NCI-H2227 treated with DMSO at 0.1 percent for 48 hours (cell line): ENCODE measurements at places on chromosomes 6 and 20.

DNA sequence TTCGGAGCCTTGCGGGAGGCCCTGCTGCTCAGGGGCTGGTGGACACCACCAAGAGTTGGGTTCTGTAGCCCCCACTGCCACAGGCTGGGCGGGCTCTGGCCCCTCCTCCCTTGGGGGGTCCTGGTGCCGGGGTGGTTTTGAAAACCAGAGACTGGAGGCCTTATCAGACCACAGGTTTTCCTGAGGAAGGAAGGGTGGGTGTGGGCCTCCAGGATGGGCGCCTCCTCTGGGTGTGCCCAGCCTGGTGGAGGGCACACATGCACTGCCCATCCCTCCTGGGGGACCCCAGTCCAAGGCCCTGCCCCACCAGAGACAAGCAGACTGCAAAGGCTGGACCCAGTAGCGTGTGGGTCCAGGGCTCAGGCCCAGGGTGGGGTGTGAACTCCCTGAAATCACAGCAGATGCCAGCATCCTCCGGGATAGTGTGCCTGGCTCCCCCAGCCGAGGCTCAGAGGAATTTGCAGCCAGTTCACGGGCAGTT is 13.5 kb upstream of the ZBTB46 start:
- DNase-seq = no peak

DNA sequence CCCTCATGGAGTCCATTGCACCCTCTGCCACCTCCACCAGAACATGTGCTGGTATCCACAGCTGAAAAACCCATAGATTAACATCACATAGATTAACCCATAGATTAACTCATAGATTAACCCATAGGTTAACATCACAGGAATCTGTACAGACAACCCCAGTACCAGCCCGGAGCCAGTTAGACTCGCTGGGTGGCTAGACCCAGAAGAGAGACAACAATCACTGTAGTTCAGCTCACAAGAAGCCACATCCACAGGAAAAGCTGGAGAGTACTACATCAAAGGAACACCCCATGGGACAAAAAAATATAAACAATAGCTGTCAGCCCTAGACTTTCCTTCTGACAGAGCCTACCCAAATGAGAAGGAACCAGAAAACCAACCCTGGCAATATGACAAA is 25.1 kb downstream of the SERPINB9 start:
- no peak for DNase-seq

DNA sequence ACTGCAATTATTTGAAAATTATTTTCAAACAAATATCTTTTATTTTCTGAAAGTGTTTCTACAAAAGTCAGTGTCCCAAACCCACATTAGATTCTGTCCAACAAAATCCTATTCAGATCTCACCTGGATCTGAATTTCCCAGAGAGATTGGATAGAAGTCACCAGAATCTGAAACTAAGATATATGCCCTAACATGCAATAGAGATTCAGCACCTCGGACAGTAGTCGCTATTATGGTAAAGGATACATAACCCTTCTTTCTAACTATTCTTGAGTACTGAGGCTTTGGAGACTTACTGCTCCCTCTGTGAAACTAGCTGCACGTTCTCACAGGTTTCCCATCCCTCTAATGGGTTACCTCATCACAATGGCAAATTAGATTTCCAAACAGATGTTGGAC is 151.4 kb downstream of the ID4 start:
- DNase-seq = no peak

- DNase-seq = no peak
Measured at GRCh38 chr6:39558591-39559190, 166.5 kb downstream of the KIF6 start.

DNA sequence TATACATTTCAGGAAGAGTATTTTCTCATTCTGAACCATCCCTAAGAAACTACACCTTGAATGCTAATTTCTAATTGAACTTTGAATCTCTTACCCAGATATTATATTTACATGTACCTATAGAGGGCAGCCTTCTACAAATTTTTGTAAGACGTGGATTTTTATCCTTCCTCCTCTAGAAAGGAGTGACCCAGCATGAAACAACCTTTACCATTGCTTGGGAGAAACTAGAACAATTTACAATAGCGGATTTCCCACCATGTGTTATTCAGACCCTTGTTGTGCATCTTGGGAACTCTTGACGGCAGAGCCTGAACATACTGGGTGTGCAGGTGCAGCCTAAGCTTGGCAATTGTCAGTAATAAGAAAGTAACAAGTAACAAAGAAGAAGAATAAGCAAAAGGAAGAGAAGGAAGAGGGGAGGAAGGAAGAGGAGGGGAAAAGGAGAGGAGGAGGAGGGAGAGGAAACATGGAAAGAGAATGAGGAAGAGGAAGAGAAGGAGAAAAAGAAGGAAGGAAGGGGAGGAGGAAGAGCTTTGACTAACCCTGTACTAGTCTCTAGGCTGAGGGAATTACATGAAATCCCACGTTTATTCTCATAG is 10.8 kb upstream of the TAAR1 start:
- DNase-seq = no peak

DNA sequence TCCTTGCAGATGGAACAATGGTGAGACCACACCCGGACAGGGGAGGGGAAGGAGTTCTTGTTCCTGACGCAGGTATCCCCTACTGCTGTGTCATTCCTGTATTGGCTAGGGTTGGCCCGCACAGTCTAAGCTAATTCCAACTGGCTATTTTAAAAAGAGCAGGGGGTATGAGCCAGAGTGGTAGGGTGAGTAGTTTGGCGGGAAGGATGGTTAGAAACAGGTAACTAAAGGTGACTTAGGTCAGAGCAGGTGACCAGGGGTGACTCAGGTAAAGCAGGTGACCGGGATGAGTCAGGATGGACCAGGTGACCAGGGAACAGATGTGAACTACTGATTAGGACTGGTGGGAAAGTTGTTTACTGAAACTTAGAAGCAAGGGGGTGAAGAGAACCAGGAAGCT is 58.0 kb downstream of the ZNF292 start:
- DNase-seq = no peak

- DNase-seq = no peak
Measured at GRCh38 chr6:160085226-160085625, 36.4 kb upstream of the SLC22A1 start.

DNA sequence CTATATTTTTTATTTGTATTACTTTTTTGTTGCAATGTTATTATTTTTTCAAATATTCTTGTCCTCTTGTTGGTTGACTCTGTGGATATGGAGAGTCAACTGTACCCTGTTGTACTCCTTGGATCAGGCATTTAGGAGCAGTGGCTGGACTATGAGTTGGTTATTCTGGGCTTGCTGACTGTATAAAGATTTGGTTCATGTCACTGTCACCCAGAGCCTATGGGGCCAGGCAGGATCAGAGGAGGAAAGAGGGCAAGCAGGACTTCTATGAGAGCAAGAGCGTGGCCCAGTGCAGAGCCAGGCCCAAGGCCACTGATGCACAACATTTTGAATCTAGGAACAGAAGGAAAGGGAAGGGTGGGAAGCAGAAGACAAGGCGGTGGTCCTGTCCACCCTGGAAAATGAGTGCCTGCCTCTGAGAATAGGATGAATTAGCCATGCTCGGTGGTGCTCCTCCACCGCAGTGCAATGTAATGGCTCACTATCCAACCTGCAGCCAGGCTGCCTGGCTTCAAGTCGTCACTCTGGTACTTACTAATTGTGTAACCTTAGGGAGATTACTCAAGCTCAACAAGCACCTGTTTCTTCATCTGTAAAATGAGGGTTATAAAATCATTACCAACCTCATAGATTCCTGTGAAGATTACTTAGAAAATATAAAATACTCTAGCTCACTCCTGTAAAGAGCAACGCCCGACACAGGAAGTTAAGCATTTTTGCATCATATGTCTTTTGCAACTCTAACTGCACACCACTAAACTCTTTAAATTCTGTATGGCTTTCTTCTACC is 192.1 kb downstream of the KCNQ5 start:
- DNase-seq = no peak

GRCh38 chr6:43040542-43041257 is 13.0 kb downstream of the CUL7 start:
- DNase-seq = no peak

- no peak for DNase-seq
Measured at GRCh38 chr6:141562186-141562811, 570.4 kb upstream of the GJE1 start.

GRCh38 chr20:4604580-4604979 is 117.1 kb upstream of the PRND start:
- no peak for DNase-seq

DNA sequence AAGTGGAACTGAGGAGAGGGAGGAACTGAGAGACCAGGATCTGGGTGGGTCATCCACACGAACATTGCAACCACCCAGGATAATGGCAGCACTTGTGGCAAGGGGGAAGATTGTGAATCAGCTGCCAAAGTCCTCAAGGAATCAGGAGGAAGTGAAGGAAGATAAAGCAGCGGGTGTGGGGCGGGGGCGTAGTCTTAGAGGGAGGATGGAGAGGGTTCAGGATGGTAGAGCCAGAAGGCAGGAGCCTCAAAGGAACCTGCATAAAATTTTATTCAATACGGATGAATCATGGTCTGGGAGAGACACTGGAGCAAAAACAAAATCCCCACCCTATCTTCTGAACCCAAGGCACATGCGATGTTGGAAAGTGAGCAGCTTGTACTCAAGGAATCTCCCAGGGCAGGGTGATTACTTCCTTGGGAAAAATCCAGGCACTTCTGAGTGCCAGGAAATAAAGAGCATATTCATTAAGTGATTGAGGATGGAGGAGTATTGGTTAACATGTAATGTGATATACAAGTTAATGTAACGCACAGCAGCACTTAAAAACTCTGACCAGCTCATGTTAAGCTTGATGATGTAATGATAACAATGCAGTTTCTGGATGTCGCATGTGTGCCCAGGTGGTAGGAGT is 82.0 kb upstream of the B3GAT2 start:
- no peak for DNase-seq

GRCh38 chr6:169714595-169714994 is 9.7 kb downstream of the PHF10 start:
- DNase-seq = no peak
